MV-4-11 (cell line): ENCODE measurements at places on chromosomes 5 and 9.

DNA sequence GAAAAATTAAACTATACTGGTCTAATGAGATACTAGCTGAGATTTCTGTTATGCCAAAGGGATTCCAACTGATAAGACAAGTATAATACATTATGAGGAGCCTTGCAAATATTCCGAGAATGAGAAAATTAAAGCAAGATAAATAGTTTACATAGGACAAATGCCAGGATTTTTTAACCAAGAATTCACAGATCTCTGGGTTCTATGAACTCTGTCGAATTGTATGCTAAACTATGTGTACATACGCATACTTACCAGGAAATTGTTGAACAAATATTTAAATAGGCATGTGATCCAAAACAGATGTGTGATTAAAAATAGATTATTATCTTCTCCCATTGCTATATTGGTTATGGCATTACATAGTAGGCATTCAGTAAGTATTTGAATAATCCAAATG, 616.6 kb downstream of the GABRG2 start:
- no peak for DNase-seq

GRCh38 chr9:130885484-130886375, 10.9 kb downstream of the QRFP start:
- DNase-seq: no peak

- peak; percentile 69 for DNase-seq
These were observed at the start of gene MAST4 for GRCh38 chr5:66595756-66596635. MAST4 (plus strand) TSS chr5:66596393; CDS start chr5:66596656, 263 bp downstream.

DNA sequence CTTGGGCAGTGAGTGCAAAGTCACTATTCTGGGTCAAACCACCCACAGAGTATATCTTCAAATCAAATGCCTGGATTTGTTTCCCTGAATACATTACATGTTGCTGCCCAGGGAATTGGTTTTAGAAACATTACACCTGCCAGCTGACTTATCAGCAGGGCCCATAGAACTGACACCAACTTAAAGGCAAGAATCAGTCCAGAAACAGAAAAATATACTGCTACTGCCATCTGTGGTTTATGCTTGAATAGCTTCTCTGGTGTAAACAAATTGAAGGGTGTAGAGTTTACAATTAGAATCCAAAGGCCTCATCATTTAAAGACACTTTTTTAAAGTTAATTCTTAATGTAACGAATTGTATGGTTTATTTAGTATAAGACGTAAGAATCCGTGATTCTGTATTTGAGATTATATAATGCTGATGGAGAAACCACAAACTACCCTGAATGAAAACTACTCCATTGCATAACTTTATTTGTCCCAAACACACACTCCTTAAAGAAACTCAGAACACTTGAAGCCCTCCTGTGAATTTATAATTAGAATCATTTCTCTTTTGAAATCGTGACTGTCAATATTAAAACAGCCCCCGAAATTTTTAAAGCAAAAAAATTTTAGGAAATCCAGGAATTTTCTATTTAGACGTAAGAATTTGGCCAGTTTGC, 6.2 kb downstream of the NR6A1 start:
- peak; percentile 28 for DNase-seq

DNA sequence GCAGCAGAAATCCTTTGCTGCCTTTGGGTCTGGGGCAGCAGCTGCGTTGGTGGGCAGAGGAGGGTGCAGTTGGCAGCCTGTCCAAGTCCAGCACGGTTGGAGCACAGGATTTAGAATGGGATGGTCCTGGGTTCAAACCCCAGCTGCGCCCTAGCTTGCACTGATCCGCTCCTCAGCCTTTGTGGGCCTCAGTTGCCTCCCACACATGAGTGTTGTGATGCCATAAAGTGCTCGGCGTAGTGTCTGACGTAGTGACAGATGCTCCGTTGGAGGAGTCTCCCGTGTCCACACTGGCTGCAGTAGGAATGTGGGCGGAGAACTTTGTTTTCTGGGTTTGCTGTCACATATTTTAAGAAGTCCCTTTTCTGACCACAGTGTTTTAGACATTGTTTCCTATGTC, 36.0 kb downstream of the SLC46A2 start:
- DNase-seq: no peak

GRCh38 chr5:77444356-77444755, 47.8 kb downstream of the WDR41 start:
- DNase-seq: no peak

GRCh38 chr9:18798508-18799290, 234.3 kb downstream of the SAXO1 start:
- no peak for DNase-seq

- DNase-seq: no peak
These were observed 8.2 kb downstream of the TENT4A start for GRCh38 chr5:6721442-6721841.

DNA sequence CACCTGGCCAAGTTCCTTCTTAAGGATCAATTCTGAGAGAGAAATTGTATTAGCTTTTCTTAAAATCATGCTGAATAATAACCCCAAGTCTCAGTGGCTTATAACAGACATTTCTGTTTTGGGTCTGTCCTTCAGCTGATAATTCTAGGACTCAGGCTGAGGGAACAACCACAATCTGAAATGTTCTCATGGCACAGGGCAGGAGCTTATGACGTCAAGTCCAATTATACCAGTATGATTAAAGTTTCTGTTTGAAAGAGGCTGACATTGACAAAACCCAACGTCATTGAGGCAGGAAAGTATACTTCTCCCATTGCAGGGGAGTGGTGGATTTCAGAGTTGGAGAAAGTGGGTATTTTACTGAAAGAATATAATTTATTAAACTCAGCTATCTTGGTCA, 21.8 kb downstream of the CENPH start:
- DNase-seq: no peak

GRCh38 chr5:93676704-93677103, 64.7 kb downstream of the POU5F2 start:
- no peak for DNase-seq

- DNase-seq: no peak
These were observed 20.2 kb upstream of the WHRN start for GRCh38 chr9:114525513-114525912.

DNA sequence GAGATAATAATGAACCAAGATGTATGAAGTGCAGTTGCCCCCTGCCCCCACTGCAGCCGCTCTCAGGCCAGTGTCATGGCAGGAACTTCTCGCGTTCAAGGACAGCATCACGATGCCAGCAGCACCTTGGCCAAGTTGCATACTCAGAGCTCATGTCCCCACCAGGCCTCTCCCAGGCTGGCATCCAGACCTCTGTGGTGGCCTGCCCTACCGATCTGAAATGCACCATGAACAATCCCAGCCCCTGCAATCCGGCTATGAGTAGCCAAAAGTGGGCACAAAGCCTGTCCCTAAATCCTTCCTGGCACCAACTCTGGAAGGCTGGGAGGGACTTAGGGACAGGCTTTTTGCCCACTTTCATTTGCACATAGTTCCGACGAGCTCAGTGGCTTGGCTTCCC, 140.9 kb downstream of the PAX5 start:
- no peak for DNase-seq

DNA sequence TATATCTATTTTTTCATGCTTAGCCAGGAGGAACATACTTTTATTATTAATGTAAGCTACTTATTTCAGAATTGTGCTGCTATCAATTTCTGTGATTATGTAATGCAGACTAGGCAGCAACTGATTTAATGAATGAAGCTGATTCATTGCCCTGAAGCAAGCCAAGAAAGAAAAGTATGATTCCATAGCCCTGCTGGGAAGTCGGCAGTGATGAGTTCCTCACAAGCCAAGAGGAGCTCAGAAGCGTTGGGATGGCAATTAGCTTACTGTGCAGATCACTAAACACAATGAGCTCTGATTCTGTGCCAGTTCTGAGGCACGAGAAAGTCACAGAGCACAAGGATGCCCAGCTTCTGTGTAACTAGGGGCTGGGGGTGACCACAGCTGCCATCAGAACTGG, 254.3 kb upstream of the KLF9 start:
- DNase-seq: no peak

GRCh38 chr9:37283730-37284325, 138.7 kb upstream of the GRHPR start:
- no peak for DNase-seq

GRCh38 chr9:99509900-99510535, 287.9 kb downstream of the SEC61B start:
- DNase-seq: no peak

DNA sequence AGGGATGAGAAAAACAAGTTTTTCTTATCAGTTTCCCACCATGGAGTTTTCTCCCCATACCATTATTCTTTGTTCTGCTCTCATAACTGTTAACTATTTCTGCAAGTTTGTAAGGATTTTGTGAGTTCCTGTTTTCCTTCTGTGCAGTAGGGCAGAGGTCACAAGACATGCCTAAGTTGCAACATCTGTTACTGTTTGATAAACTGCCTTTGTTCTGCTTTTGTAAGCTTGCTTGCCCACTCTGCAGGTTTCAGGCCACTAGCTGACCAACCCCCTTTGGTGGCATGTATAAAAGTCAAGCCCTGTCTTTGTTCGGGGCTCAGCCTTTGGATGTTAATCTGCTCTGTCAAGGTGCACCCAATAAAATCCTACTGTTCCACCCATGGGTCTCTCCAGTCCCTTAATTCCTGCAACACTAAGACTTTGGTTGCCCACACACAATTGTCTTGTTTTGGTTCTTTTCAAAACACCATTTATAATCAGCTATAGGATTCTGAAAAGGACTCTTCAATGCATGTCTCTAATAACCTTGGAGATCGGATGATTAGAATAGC, 545.4 kb downstream of the CDH9 start:
- peak; percentile 97 for DNase-seq

- no peak for DNase-seq
These were observed 148.0 kb downstream of the RORB start for GRCh38 chr9:74645007-74645639.

DNA sequence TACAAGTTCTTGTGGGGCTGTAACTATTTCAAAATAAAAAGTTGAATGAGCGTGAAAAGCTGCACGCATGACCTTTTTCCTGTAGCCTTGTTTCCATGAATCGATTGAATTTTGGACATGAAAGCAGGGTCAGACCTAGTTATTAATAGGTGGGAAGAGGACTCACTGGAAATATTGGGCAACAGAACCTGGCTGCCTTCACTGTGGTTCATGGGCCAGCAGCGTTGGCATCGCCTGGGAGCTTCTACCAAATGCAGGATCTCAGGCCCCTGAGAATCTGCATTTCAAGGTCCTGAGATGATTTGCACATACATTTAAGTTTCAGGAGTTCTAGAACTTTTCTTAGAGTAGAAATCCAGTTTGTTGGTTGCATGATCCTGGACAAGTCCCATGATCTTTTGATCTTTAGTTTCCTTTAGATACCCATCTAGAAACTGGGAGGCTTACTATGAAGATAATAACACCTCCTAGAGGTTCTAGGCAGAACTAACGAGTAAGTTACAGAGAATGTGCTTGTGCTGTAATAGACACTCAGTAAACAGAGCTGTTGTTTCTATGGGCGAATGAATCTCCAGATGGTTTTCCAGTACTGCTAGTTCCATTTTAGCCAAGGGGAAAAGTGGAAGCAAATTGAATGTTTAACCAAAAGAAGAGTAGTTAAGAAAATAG, 12.4 kb downstream of the ANKRD33B start:
- DNase-seq: peak; percentile 4

GRCh38 chr9:30193421-30193820, 2191.0 kb upstream of the ACO1 start:
- DNase-seq: no peak

- DNase-seq: no peak
These were observed 91.6 kb downstream of the ZNF462 start for GRCh38 chr9:106954558-106954957.

- DNase-seq: peak; percentile 88
These were observed 21.2 kb downstream of the DAPK1 start for GRCh38 chr9:87518702-87519335.

GRCh38 chr5:91212714-91213092, 170.4 kb downstream of the ARRDC3 start:
- no peak for DNase-seq
